ENCODE measurements at places on chromosomes 12 and 14.

GRCh38 chr14:97337267-97337666 is 540.1 kb downstream of the VRK1 start:
- no peak for DNase-seq

GRCh38 chr14:83118029-83118428 is 1584.4 kb upstream of the SEL1L start:
- DNase-seq, result no peak

DNA sequence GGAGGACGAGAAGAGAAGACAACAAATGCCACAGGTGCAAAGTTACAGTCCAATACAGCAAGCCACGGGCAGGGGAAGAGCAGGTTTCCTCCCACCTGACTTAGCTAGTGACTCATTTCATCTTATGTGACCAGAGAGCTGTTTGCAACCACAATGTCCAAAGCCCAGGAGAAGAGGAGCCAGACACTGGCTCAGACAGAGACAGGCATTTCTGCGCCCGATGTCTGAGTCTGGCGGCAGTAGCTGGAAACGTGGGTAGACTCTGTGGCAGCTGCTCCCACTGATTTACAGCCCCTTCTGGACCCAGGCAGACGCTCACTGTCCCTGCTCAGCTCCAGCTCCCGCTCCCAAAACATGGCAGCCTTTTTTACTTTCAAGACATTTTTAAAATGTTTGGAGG is 60.0 kb downstream of the CHGA start:
- DNase-seq, result no peak

- DNase-seq, result no peak
Measured at GRCh38 chr14:61530896-61531295, 164.4 kb upstream of the HIF1A start.

GRCh38 chr14:72350215-72350614 is 418.0 kb downstream of the RGS6 start:
- DNase-seq, result no peak

GRCh38 chr12:4420138-4420670 is 25.4 kb downstream of the FGF6 start:
- DNase-seq, result no peak

GRCh38 chr12:69810870-69811498 is 14.0 kb upstream of the MYRFL start:
- DNase-seq, result no peak

GRCh38 chr12:59911516-59911915 is 315.7 kb downstream of the SLC16A7 start:
- DNase-seq, result no peak

DNA sequence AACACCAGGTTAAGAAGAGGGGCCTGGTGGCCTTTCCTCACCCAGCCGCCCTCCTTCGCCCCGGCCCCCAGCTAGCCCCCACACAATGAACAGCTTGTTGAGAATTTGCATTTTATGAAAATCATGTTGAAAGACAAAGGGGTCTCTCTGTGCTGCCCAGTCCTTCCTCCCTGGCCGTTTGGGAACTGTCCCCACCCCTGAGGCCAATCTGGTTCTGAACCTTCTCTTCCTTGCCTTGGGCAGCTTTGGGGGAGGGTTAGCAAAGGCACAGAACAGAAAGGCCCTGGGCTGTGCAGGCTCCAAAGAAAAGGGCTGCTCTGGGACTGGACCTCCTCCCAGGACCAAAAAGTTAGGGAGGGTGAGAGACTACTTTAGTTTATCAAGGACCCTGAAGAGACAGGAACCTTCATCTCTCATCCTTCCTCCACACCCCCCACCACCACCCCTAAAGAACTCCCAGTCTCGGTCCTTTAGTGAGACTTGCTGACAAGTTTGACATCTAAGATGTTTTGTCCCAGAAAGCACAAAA is 1.3 kb downstream of the TAMALIN start:
- DNase-seq, result peak; percentile 23

DNA sequence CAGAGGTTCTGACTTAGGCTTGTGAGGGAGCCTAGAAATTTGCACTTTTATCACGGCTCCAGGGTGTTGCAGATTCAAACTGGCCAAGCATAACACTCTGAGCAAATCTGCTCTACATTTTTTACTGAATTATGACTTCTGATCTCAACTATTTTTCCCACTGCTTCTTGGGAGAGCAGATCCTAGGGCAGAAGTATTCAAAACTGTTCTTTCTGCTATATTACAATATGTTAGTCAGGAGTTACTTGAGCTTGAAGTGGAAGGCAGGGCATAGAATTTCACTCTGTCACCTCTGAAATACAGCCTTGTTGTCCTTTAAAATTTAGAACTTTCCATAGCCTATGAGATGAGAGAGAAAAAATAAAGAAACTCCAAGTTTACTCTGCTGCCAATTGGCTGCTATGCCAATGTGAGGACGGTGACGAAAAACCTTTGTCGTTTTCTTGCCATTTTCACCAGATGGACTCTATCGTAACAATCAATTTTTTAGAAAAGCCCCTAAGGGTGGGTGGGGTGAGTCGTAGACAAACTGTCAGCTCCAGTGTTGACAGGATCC is 16.4 kb upstream of the KERA start:
- DNase-seq, result no peak

- no peak for DNase-seq
Measured at GRCh38 chr12:93706824-93707223, 29.6 kb downstream of the CRADD start.

DNA sequence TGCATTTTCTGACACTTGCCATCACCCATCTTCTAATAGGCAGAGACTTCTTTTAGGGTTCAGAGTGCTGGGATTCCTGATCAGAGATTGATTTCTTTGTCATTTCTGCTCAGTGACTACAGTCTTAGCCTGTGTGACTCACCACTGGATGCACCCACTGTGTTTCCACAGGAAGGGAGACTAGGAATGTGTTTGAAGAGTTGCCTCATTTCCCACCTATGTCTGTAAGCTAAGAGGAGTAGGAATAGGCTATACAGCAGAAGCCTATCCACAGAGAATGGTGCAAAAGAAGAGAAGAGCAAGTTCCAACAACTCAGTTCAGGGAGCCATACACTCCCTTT is 60.2 kb upstream of the ACTN1 start:
- DNase-seq, result no peak

DNA sequence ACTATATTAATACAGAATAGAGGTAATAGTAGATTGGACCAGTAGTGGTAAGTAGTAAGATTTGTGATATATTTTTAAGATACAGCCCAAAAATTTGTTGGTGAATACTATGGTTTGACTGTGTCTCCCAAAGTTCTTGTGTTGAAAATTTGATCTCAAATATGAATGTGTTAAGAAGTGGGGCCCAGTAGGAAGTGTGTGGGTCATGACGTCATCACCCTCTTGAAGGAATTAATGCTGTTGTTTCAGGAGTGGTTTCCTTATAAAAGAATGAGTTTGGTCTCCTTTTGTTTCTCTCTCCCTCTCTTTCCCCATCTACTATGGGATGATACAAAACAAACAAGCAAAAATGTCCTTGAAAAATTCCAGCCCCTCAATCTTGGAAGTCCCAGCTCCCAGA is 16.3 kb downstream of the LUM start:
- DNase-seq, result no peak

DNA sequence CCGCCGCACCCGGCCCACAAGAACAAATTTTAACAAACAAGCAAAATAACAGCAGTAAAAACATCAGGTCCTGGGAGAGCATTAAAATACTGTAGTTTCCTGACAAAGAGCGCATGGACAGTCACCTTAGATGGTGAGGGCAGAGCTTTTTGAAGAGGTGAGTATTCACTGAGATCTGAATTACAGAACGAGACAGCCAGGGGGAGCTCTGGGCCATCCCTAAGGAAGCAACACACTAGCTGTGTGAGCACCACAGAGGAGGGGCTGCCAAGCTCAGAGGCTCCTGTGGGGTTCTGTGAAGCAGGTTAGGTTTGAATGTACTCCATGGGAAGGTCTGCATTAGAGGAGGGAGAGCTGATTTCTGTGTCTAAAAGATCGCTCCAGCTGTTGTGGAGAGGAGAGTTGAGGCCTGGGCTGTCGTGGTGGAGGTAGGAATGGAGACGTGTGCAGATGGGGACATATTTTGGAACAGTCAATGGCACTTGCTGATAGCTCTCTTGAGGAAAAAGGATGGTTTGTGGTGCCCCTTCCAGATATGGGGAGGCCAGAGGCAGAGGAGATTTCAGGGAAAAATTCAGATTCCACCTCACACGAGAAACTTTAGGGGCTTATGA is 72.9 kb downstream of the TRAFD1 start:
- peak; percentile 75 for DNase-seq

DNA sequence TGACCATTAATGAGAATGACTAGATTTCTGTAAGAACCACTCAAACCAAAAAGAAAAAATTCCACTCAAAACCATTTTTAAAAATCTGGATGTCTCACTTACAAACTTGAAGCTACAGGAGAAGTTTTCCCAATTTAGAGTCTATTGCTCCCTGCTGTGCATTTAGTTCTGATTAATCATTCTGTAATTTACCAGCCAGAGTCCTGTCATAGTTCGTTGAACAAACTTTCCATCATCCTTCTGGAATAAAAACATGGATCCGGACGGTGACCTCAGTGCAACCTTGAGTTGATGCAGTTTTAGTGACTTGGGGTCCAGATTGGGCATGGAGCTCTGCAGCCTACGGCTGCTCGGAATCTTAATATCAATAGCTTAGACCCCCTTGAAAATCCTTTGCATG is 73.4 kb downstream of the PRMT8 start:
- no peak for DNase-seq

- no peak for DNase-seq
Measured at GRCh38 chr12:129607756-129608155, 296.1 kb downstream of the TMEM132D start.

DNA sequence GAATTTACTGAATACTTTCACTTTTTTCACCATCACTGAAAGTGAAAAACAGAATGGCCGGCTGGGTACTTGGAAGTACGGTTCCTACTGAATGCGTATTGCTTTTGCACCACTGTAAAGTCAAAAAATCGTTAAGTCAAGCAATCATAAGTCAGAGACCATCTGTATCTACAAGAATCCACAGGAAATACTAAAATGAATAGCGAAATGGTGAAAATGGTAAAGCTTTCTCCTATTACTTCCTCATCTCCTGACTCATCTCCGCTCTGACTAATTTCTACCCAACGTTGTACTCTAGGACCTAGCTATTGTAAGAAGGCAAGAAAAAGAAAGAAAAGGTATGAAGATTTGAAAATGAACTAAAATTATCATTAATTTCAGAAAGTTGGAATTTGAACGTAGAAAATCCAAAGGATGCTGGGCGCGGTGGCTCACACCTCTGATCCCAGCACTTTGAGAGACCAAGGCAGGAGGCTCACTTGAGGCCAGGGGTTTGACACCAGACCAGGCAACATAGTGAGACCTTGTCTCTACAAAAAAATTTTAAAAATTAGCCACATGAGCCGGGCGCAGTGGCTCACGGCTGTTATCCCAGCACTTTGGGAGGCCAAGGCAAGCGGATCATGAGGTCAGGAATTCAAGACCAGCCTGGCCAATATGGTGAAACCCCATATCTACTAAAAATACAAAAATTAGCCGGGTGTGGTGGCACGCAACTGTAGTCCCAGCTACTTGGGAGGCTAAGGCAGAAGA is 5.3 kb upstream of the CDCA4 start:
- DNase-seq, result no peak

DNA sequence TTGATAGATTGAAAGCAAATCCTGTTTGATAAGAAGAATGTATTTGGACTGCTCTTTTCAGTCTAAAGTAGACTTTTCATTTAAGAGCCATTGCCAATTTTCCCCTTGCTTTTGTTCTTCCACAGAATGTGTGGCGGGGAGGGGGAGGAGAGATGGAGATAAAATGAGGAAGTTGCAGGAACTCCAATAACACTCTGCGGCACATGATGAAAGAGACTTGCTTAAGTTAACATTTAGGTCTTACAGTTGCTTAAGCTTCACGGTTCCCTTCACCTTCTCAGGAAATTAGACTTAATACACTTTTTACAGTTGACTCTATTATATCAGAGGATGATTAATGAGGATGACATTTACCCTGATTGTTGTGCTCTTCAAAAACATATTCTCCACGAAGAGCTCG is 537.3 kb downstream of the TMTC2 start:
- no peak for DNase-seq

- no peak for DNase-seq
Measured at GRCh38 chr12:47147739-47148138, 68.0 kb upstream of the AMIGO2 start.

DNA sequence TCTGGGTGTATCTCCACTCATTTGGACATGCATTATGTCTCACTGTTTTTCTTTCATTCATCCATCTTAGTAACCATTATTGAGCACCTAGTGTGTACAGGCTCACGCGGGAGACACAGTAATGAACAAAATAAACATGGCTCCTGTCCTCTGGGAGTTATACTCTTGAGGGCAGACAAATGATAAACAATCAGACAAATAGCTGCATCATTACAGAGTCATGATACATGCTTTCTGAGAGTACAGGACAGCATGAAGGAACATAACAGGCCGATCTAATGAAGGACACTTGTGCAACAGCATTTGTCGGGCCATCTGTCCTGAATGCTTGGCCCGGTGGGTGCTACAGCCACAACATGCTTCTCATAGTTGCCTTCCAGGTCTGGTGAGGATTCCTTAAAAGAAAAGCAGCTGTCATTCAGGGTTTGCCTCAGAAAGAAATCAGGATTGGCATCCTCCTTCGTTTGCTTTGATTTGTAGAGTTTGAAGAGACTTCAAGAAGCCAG is 77.2 kb upstream of the EGLN3 start:
- DNase-seq, result no peak

DNA sequence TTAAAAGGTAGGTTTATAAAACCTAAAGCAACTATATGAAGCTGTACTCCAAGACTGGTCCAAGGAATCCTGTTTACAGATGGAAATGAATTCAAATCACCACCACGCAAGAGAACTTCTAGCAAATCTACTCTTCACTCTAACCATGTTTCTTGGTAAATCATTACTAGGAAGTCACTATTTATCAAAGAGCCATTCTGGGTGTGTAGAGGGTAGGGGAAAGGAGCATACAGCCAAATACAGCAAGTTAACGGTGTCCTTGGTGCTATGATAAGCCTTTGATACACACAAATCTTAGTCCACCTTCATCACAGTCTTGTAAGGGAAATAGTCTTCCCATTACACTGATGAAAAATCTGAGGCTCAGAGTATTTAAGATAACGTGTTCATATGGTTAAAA is 16.8 kb downstream of the NIN start:
- no peak for DNase-seq

DNA sequence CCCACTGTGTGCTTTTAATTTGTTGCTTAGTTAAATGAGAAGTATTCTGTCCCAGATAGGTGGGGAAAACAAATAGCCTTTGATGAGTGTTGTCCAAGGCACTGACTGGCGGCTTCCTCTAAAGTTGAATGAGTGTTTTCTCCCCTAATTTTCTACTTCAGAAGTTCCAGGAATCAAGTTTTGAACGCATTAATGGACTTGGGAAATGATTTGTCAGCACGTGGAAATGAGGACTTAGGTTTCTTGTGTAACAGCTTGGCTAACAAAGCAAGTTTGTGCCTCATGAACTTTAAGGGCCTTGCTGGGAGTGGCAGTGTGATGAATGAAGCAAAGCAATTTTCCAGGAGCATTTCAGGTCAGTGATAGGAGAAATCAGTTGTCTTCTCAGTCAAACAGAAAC is 56.9 kb downstream of the LIN52 start:
- no peak for DNase-seq

GRCh38 chr14:74670726-74671411 is 42.0 kb downstream of the AREL1 start:
- no peak for DNase-seq

- DNase-seq, result no peak
Measured at GRCh38 chr12:132340266-132341035, 11.1 kb upstream of the GALNT9 start.
